ENCODE measurements at places on chromosomes 4 and X. TPM values are rescaled to one million over a fixed set of nuclear protein-coding genes. Genes with fewer than 3 reads are reported as not detected.

- no peak for DNase-seq
Measured at GRCh38 chr4:1244081-1244977, 4.6 kb downstream of the CTBP1 start.

Gene ENPEP
- polyA plus RNA-seq = 218 TPM

Gene ZFP42
- 1.1 TPM for polyA plus RNA-seq

- no peak for DNase-seq
Measured at GRCh38 chr4:147678796-147679549, 5.0 kb downstream of the PRMT9 start.

DNA sequence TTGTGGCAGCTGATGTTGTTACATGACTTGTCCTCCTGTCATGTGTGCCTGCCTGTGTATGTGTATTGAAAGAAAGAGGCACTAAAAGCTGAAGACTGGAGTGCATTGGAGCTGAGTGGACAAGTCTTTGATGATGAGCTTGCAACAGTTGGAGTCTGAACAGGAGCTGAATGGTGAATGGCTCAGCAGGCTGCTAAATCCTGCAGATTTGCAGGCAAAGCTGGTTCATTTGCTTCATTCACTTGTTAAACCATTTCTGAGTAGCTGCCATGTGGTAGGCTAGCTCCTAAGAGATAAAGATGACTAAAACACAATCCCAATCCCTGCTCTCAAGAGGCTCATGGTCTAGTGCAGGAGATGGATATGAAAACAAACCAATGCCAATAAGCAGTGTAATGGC, 217.3 kb downstream of the CHRDL1 start:
- DNase-seq = no peak

Gene DMRTC1B
- 5.3 TPM for polyA plus RNA-seq

GRCh38 chr4:114879916-114880669, 233.3 kb downstream of the NDST4 start:
- DNase-seq = no peak

DNA sequence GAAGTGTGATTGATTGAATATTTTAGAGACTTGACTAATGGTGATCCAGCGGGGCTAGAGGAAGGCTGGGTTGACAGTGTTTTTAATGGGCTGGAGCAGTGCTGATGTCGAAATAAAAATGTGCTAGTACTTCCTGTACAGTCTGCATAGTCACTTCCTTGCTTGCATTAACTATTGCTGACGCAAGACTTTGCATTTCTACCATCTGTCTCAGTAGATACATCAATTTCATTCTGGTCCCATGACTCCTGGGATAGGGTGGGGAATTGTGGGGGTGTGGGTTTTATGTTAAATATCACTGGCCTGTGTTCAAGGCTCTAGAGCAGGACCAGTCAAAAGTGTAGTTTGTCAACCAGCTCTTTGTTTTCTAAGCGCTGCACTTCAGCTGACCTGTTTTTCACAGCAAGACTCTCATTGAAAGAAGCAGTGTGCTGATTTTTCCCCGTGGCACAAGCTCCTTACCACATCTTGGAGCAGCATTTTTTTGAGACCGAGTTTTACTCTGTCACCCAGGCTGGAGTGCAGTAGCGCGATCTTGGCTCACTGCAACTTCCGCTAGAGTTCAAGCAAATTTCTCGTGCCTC, 35.2 kb upstream of the PHEX start:
- DNase-seq = no peak

- no peak for DNase-seq
Measured at GRCh38 chrX:40893251-40893910, 158.0 kb upstream of the MED14 start.

DNA sequence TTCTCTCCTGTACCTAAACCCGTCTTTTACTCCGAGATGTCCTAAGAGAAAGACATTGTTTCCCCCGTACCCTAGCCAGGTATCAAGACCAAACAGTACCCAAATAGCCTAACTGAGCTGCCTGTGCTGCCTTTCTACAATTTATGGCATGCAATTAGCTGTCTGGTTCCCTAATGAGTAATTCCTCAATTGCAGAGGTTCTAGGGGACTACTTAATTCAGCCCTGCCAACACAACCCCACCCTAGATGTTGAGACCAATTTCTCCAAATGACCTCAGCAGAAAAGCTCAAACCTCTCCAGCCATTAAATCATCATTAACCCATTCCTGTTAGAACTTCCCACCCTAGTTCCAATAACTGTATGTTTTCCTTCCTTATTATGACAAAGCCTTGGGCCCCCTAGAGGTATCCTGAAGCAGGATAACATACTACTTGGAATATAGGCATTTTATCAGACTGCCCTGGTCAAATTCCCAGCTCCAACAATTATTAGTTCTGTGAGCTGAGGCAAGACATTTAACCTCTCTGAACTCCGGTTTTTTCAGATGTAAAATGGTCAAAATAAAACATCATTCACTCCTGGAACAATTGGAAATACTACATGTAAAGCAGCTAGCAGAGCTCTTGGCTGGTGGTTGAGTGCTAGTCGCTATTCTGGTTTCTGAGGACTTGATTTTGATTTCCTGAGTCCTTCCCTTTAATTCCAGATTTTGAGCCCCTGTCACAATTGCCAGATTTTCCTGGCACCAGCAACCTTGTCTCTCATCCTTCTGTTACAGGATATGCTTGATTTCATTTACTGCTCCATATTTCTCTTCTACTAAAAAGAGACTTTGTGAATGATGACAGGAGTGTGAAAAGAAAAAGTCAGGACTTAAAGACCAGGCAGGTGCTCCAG, 244.6 kb upstream of the TENM3 start:
- DNase-seq = no peak

GRCh38 chrX:149296092-149296491, 209.0 kb downstream of the IDS start:
- no peak for DNase-seq

GRCh38 chr4:183195534-183195933, 96.5 kb downstream of the WWC2 start:
- DNase-seq = no peak

Gene MID2
- 11.1 TPM for polyA plus RNA-seq

DNA sequence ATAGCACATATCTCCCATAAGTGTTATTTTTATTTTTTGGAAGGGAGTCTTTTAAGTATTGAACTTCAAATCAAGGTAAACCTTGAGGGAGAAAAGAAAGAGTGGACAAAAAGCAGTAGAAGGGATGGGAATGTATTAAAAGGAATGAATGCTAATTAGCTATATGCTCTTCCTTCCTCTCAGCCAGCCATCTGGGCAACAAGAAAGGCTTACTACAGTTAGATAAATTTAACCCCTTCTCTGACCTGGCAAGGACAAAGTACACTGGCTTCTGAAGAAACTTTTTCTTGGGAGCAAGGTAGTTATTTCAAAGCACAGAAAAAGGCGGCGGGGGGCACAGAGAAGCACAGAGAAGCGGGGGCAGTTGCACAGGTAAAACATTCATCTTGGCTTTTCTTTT, 54.6 kb downstream of the GAB1 start:
- DNase-seq = no peak

GRCh38 chr4:48958582-48958981, 27.5 kb upstream of the CWH43 start:
- no peak for DNase-seq

Gene ATP10D
- 51.8 TPM for polyA plus RNA-seq

DNA sequence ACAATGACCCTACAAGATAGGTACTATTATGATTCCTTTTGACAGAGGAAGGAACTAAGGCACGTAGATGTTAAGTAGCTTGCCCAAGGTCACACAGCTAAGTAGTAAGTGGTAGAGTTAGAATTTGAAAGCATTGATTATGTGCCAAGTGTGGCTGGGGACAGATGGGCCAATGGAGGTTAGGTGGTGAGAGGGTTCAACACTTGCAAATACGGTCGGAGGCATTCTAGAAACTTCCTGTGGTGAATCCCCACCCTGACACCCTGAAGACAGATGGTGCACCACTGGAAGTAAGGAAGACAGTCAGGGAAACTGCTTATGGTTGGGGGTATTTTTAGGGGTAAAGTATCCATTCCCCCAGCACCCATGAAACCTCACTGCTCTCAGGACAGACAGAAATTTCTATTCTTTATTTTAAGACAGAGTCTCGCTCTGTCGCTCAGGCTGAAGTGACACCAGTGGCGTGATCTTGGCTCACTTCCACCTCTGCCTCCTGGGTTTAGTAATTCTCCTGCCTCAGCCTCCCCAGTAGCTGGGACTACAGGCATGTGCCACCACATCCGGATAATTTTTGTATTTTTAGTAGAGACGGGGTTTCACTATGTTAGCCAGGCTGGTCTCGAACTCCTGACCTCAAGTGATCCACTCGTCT, 142.5 kb downstream of the RASL11B start:
- DNase-seq = no peak

DNA sequence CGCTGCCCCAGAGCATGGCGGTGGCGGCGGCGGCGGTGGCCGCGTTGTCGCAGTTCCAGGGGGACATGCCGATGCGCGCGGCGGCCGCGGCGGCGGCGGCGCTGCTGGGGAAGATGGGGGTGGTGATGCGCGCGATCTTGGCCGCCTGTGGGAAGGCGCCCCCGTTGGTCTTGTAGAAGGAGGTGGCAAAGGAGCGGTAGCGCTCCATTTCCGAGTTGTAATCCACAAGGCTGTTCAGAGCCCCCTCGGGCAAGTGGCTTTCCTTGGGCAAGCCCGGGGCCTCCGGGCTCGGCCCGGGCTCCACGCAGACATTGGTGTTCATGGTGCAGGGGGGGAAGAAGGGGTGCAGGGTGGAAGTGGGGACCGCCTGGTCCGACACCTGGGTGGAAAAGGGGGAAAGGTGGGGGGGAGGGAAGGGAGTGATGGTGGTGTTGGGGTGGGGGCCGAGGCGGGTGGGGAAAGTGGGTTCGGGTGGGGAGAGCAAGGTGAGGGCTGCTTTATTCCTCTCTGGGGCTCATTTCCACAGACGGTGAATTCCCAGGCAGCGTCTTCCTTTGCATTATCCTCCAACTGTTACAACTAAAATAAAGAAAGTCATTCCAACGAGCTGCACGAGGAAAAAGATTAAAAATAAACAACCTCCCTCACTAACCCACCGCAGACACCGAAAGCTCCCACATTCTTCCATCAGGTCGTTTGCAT, 3.1 kb downstream of the CXXC4 start:
- DNase-seq = no peak

Gene SLC6A8
- polyA plus RNA-seq = 48.6 TPM

Gene EIF2S3
- 172 TPM for polyA plus RNA-seq

DNA sequence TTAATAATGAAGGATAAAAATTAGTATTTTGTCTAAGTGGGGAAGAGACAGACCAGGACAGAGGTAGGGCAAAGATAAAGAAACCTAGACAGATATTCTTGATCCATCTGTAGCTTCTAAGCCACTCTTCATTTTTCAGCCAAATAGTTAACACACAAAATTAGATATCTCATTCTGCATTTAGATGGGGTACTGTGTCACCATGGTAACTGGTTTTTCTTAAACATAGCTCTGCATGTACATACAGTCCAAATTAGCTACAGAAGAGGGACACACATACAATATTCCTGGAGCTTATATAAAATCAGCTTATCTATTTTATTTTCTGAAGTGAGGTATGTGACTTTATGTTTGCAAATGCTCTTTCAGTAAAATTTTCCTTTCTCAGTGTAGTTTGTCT, 393.7 kb downstream of the PPP3CA start:
- no peak for DNase-seq

Gene ESX1
- polyA plus RNA-seq = not detected

- DNase-seq = no peak
Measured at GRCh38 chr4:103443324-103443723, 245.2 kb upstream of the CENPE start.

DNA sequence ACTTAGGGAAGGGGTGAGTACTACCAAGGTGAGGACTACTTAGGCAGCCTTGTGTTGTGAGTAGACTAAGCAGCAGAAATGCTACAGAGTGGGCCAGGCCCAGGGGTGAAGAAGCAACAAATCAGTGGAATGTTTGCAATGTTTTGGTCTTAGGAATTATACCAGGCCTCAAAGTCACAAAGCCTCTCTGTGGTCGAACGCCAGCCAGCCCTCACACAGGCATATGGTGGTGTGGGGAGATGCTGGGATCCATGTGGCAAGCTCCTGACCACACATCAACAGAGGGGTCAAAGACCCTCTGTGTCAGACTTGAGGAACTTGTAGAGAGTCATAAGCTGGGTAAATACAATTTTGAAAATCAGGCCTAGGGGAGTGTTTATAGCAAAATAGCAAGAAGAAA, 153.8 kb upstream of the KLF3 start:
- no peak for DNase-seq

- DNase-seq = no peak
Measured at GRCh38 chr4:29908276-29908675, 811.9 kb upstream of the PCDH7 start.

DNA sequence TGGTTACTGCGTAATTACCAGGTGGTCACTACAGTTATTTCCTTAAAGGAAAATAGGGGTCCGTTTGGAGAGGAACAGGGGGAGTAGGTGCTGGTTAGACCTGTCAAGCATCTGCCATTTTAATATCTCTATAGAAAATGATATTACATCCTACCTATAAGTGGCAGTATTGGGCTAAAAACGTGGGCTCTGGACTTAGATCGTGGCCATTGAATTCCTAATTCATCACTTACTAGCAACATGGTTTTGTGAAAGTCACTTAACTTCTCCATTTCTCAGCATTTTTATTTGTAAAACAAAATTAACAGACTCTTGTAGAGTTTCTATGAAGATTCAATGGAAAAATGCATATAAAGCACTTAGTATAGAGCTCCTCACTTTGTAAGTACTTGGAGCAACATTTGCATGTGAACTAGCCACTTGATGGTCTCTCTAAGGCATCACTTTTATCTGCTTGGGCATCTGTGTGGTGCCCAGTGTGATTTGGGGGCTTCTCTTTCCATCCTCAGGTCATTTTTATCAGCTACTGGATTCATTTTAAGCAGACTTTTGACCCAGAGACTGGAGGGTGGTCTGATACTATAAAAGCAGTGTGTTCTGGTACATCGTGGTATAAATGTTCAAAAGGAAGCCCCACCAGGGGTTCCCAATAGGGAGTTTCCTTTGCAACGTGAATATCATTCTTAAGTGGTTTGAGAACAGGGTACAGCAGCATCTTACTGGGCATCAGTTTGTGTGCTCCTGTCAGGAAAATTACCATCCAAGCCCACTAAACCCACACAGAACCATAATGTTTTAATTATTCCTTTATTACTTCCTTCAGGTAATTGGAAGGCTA, 42.7 kb upstream of the RASSF6 start:
- no peak for DNase-seq

DNA sequence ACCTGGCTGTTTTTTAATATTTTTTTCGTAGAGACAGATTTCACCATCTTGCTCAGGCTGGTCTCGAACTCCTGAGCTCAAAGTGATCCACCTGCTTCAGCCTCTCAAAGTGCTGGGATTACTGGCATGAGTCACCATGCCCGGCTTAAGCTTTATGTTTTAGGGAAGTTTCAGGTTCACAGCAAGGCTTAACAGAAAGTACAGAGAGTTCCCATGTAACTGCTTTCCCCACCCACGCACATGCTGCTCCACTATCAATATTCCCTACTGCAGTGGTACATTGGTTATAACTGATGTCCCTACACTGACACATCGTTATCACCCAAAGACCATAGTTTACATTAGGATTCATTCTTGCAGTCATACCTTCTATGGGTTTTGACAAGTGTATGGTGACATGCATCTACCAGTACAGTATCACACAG, 62.7 kb downstream of the PRPS1 start:
- no peak for DNase-seq

DNA sequence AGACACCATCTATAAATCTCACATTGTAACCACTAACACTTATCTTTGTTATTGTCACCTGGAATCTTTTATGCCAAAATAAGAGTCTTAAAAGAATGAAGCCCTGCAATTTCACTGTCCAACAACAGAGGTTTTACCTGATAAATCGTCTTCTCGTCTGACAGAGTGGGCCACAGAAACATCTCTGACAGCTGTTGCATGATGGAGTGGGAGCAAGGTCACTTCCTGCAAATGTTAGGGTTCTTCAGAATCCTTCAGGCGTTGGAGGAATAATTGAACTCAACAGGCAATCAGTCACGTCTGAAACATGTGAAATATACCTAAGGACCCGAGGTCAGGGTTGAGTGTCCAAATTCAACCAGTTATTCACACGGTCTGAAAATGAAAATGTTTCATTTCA, 353.6 kb downstream of the TRIML1 start:
- DNase-seq = no peak

All from left renal cortex interstitium (tissue), 4 donors.